ENCODE measurements at places on chromosomes 1 and 21.

GRCh38 chr21:42160765-42161164 lies 58.2 kb upstream of the ABCG1 start:
- no peak for DNase-seq

- DNase-seq: no peak
Observed at GRCh38 chr1:8040586-8040985, 14.5 kb upstream of the ERRFI1 start.

GRCh38 chr1:11461531-11462137 lies 17.3 kb upstream of the DISP3 start:
- no peak for DNase-seq

DNA sequence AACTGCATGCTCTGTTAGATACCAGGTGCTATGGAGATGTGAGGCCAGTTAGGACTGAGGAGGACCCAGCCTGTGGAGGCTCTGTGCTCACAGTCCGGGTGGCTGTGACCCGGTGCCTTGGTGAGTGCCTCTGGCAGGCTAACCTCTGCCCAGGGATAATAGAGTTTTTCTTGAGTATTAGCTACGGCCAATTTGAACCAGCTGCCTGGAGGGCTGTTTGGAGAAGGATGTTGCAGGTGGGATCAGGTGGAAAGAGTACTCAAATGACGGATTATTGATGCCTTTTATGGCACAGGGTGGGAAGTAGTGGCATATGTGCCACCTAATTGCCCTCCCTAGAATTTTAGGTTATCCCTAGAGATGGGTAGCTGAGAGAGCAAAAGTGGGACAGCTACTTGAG lies 182.7 kb downstream of the GRIK3 start:
- no peak for DNase-seq

DNA sequence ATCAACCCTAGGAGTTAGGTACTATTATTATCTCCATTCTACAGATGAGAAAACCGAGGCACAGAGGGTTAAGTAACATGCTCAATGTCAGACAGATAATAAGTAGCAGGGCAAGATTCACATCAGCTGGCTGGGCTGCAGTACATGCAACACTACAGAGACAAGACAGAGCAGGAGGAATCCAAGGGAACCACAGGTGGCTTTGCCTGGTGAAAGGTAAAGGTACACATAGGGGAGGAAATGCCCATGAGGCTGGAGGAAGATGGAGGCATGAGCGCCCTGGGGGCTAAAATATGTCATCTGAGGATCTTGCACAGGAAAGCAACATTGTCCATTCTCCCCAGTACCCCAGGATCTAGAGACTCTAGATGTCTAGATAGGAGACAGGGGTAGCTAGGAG lies 8.4 kb downstream of the ZBTB21 start:
- DNase-seq: no peak

DNA sequence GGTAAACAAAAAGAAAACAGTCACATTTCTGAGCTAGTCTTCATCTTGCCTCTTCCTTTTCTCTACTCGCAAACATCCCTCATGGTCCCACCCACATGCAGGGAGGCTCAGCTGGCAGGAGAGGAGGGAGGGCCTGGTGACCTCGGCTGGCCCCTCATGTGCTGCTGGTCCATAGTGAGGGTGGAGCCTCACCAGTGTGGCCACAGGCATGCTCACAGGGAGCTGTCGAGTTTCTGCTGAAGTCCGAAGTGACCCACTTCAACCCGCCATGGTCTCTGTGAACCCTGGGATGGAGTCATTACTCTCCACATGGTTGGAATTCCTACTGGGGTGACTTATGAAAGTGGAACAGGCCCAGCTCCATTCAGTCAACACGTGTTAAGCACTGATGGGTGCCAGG lies 253.4 kb downstream of the RHOU start:
- no peak for DNase-seq

DNA sequence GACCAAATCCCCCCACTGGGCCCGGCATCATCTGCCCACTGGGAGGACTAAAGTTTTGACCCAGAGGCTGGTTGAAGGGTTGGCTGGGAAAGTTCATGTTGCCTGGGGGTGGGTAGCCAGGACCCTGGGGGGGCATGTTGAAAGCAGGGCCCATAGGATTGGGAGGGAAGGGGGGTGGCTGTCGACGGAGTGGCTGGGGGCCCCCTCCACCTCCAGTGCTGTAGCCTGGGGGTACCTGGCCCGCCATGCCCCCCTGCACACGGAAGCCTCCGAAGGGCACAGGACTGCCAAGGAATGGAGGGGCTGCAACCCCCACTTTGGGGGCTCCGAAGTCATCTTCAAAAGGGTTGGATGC lies 2.2 kb downstream of the PYGO2 start:
- no peak for DNase-seq

- DNase-seq: peak; percentile 61
Observed at GRCh38 chr1:17405898-17406759, 33.3 kb downstream of the RCC2 start.

- DNase-seq: no peak
Observed at GRCh38 chr1:165173818-165174217, 182.7 kb downstream of the LMX1A start.

- DNase-seq: peak; percentile 68
Observed at GRCh38 chr1:182147136-182147820, 85.8 kb upstream of the ZNF648 start.

GRCh38 chr1:202237052-202237451 lies 43.5 kb downstream of the LGR6 start:
- DNase-seq: peak; percentile 65

GRCh38 chr1:45410850-45411509 lies 70.7 kb upstream of the MUTYH start:
- peak; percentile 19 for DNase-seq

DNA sequence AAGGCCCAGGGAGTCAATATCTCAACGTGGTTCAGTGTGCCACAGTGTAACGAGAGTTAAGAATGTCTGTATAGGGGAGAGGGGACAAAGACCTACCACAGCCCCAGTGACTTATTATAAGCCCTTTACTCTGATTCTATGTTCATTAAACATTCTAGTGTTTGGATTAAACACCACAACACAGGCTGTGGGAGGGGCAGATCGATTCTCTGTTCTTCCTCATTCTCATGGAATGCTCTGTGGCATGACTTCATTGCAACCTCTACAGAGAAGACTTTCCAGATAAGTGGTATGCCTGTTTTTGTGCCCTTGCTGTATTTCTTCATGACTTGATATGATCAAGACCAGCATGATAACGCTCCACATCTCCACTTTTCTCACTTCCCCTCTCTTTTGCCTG lies 39.0 kb upstream of the CD5L start:
- no peak for DNase-seq

All from common myeloid progenitor, CD34-positive (primary cell).